ENCODE measurements at places on chromosomes 7 and 10.

DNA sequence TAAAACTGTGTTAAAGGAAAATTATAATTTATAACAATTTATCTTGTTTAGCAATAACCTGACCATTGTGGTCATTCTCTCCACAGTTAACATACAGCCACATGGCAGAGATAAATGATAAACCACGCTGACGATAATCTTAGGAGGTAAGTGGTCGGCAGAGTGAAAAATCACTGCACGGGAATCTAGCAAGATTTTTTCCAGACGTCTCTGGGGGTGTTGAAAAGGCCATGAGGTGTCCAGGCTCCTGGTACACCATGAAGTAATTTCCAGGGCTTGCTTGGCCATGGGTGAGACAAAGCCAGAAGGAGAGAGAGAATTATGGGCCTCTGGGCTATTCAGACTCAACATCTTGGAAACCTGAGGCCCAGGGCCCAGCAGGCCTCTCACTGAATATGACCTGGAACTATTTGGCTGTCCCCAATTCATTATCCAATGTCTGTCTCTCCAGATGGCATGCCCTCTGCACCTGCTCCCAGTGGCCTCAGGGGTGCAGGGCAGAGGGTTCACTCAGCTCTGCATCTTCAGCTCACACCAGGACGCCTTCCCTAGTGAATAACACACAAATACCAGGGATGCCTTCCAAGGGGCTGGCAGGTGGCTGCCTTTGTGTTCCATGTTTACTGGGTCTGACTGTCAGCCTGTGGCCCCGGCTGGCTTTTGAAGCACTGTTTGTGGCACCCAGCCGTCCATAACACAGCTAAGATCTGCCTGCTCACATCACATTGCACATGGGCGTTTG is 590.4 kb upstream of the PFKP start:
- peak; percentile 90 for DNase-seq

GRCh38 chr7:8881916-8882315 is 448.5 kb downstream of the NXPH1 start:
- no peak for DNase-seq

- DNase-seq, result peak; percentile 62
These were observed 25.9 kb downstream of the RGS10 start for GRCh38 chr10:119516381-119517234.

DNA sequence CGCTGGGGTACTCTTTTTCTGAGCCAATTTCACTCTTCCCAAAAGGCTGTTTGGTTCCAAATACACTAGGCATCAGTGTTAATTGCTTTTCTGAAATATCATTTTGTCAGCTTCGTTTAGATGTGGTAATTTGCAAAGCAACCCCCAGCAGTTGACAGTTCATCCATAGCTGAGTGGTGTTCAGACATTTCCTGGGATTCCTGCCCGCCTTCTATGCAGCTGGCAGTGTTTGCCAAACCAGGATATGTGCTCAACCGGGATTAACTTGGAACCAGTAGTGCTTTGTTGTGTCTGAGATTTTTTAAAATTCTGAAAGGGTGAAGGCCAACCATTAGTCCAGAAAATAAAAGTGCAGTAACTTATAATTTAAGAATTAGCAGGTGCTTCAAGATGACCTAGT is 25.2 kb upstream of the MKLN1 start:
- DNase-seq, result no peak

DNA sequence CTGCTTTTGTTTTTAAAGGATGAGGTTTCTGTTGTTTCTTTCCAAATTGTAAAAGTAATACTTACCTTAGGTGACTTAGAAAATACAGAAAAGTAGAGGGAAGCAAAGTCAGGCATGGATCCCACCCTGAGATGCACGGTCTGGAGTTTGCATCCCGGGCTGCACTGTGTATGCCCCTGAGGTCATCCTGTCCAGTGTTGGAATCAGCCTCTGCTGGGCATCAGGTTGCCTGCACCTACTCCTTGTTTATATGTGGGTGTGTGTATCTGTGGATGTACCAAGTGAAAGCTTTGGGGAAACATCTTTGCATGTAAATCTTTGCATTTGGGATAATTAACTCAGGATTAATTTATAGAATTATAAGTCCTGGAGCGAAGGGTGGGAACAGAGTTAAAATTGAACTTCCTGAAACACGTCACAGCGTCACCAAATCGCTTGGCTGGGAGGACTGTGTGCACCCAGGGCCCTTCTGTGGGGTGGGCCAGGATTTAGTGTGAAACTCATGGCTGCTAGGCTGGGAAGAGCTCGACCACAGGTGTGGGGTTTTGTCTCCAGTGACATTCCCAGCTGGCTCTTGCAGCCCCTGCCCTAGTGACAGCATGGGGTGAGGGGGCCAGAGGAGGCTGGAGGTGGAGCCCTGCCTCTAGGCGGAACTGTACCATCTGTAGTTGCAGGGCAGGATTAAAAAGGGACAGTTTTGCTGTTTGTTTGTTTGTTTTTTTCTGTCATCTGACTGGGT is 27.9 kb downstream of the GTF2IRD1 start:
- DNase-seq, result no peak

DNA sequence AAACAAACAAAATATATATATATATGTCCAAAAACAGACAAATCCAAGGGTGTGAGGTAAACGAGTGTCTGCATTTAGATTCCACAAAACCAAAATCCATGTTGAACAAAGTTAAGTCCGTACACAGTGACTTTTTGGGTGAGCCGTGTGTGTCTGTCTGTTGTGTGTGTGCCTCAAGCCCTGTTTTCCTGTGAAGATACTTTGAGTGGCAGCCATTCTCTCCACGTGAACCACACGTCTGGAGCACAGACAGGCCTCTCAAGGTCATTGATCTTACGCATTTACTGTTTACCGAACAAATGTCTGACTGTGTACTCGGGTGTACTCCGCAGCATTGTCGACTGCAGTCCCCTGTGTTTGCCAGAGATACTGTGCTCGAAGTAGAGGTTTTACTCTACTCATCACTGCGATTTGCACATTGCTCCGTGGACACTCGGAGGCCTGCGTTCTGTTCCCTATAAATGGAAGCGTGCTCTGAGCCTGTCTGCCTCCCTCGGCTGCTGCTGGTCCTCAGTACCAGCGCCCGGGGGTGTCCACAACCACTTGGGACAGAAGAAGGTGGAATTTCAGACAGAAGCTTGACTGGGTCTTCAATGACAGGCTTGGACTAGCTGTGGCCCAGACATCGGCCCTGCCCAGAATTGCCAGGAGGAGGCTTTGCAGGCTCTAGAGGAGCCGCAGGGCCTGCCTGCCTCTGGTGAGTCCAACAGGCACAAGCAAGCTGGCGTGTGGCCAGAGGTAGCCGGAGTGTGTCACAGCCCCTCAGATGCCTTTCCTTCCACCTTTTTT is 22.1 kb downstream of the CYP17A1 start:
- DNase-seq, result no peak

GRCh38 chr10:80770239-80770638 is 232.5 kb downstream of the SH2D4B start:
- DNase-seq, result no peak

- DNase-seq, result peak; percentile 66
These were observed 38.3 kb upstream of the TOMM7 start for GRCh38 chr7:22860784-22861482.

DNA sequence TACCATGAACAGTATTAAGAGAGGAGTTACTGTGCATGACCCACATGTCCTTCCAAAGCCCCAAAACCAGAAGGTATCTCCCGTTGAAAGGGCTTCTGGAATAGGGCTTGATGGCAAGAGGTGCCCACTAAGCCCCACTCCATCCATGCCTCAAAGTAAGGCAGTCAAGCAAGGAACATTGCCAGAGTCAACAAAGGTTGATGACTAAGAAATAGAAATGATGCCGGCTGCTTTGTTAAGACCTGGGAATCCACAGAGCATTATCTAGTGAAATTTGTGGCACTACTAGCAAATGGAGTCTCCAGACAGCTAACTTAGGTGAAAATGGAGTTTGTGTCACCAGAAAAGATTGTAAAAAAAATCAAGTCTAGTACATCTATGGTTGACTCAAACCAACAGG is 6.2 kb downstream of the SFR1 start:
- no peak for DNase-seq

DNA sequence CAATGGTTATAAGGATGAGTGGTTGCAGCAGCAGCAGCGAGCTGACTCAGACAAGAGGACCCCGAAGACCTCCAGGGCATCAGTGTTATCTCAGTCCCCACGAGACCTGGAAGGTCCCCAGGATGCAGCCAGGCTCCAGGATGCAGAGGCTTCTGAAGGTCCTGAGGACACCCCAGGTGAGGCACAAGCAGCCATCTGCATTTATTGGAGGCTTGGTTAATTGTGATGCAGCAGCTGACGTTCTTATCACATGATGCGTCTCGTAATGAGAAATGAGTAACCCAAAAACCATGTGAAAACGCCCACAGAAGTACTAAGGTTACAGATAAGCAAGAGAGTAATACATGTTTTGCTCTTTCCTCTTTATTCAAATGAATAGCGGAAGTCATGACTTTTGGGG is 17.4 kb downstream of the C7orf57 start:
- no peak for DNase-seq

DNA sequence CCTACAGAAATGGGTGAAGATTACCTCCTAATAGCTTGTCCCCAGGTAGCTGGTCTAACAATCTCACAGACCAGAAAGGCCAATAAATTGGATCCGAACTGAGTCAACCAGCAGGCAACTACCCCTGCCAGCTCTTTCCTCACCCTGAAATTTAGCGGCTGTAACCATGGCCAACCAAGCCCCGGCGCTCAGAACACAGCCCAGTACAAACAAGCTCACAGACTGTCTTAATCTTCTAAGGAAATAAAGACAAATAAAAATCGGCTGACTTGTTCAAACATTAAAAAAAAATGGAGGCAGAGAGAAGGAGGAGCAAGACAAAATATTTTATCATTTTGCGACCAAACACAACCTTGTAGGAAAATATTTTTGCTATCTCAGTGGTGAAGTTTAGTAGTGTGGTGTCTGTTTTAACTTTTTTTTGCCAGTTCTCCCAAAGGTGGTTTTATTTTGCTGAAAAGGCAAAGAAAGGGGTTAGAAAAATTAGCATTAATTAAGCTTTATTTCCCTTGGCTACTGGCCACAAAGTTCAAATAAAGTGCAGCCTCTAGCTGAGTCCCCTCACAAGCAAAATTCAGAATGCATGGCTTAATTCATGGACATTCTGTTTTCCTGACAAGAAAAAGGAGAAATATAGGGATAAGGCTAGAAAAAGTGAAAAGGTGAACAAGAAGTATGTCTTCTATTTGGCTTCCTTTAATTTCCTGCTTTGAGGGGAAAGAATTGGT is 313.0 kb upstream of the NPVF start:
- no peak for DNase-seq

DNA sequence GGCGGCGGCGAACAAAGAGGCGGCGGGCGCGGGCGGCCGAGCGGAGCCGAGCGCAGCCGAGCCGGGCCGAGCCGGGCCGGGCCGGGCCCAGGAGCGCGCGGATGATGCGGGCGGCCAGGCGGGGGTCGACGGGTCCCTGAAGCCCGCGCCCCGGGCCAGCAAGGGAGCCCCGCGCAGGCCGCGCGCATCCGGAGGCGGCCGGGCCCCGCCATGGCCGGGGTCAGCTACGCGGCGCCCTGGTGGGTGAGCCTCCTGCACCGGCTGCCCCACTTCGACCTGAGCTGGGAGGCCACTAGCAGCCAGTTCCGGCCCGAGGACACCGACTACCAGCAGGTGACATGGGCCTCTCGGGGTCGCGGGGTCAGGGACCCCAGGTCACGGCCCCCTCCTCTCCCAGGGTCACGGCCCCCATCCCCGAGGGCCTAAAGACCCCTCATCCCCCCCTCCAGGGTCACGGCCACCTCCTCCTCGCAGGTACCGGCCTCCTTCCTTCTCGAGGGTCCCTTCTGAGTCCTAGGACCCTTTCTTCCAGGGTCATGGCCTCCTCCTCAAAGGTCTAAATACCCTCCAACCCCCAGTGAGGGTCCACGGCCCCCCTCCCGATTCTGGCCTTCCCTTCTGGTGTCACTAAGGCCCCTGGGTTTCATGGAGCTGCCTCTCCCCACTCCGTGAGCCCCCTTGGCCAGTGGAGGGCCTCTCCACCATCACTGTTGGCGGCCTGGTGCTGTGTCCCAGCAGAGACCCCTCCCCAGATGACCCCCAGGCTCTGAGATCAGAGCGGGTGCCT is at the start of gene TTYH3:
TTYH3 (plus strand) TSS at position 41 of the 787 bp plus-strand sequence; CDS start at position 211, 170 bp downstream.
- DNase-seq, result peak; percentile 79

DNA sequence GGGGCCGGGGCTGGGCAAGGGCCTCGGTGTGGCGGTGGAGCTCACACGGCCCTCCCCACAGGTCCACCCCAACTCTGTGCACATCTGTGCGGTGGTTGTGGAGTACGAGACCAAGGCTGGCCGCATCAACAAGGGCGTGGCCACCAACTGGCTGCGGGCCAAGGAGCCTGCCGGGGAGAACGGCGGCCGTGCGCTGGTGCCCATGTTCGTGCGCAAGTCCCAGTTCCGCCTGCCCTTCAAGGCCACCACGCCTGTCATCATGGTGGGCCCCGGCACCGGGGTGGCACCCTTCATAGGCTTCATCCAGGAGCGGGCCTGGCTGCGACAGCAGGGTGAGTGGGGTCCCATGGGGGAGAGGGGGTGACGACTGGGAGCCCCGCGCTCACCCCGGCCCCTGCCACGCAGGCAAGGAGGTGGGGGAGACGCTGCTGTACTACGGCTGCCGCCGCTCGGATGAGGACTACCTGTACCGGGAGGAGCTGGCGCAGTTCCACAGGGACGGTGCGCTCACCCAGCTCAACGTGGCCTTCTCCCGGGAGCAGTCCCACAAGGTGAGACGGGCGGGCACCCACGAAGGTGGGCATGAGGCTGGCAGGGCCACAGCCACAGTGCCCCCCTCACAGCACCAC is 8.8 kb downstream of the TMEM120A start:
- no peak for DNase-seq

- DNase-seq, result peak; percentile 63
These were observed 38.2 kb downstream of the HTR5A start for GRCh38 chr7:155108144-155108901.

DNA sequence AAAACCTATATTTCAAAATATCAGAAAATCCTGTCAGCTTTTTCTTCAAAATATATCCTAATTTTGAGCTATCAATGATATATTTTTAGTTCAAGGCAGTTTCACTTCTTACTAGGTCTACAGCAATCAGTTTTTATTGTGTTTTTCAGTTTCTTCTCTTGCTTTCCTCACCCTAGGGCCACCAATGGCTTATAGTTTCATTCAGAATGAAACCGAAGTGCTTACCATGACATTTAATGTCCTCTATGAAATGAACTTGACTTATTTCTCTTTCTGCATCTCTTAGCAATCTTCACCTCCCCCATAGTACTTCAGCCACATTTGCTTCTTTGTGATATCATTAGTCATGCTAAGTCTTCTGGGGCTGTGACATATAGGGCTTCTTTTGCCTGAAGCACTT is 100.3 kb downstream of the ARL5B start:
- DNase-seq, result no peak

GRCh38 chr10:4514445-4515108 is 311.4 kb upstream of the AKR1E2 start:
- DNase-seq, result no peak

DNA sequence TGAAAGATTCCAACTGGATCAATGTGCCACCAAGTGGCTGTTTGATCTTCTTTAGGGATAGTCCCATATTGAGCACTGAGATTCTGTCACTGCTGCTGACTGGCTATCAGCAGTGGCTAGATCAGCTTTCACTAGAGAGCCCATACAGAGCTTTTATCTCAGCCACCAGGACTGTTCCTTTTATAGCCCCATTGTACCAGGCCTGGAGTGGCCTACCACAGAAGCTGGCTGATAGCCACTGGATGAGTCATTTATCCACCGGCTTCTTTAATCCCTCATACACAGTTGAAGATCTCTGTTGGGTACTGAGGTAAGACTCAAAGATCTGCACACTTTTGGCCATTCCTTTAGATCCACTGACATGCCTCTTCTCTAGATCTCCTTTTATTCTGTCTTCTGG is 1101.1 kb downstream of the SORCS3 start:
- DNase-seq, result no peak

- peak; percentile 24 for DNase-seq
These were observed 40.2 kb downstream of the TCERG1L start for GRCh38 chr10:131271195-131271880.

GRCh38 chr7:1372063-1372462 is 87.2 kb downstream of the MICALL2 start:
- DNase-seq, result no peak
